Stimulated activated CD8-positive, alpha-beta memory T cell treated with anti-CD3 and anti-CD28 coated beads, Interleukin-12 subunit alpha, Interleukin-12 subunit beta, amount 100 ng/mL, for 1 hour (primary cell): ENCODE measurements at places on chromosomes 13 and 19.

- DNase-seq: peak; percentile 37
These were observed at the start of gene PRKCG for GRCh38 chr19:53881482-53882390. TSS of gene PRKCG (plus strand) at chr19:53882197. CDS start at chr19:53882495, 298 bp downstream.

GRCh38 chr19:30076101-30076551, 134.1 kb downstream of the URI1 start:
- DNase-seq: no peak

- no peak for DNase-seq
These were observed 27.1 kb upstream of the CCNE1 start for GRCh38 chr19:29784598-29785223.

DNA sequence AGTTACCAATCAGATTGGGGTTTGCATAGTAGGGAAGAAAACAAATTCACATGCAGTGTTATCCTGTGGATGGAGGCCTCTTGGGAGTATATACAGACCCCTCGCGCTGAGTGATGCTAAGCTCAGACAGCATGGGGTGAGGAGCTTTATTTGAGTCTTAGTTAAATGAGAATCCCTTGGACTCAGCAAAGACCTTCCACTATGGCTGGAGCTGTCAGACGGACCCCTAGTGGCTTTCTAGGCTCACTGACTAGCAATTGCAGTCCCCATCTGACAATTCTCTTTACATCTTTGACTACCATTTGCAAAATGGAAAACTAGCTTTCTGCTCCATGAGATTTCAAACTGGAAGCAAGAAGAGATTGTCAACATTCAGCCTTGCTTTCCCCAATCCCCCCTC, 90.4 kb downstream of the STOML3 start:
- DNase-seq: no peak

- no peak for DNase-seq
These were observed 4.8 kb downstream of the LIG4 start for GRCh38 chr13:108210551-108210950.

GRCh38 chr13:48491423-48492095, 41.3 kb downstream of the RCBTB2 start:
- no peak for DNase-seq

GRCh38 chr13:22285867-22286266, 615.0 kb downstream of the FGF9 start:
- no peak for DNase-seq

GRCh38 chr13:42680748-42681147, 100.6 kb upstream of the FAM216B start:
- DNase-seq: no peak

DNA sequence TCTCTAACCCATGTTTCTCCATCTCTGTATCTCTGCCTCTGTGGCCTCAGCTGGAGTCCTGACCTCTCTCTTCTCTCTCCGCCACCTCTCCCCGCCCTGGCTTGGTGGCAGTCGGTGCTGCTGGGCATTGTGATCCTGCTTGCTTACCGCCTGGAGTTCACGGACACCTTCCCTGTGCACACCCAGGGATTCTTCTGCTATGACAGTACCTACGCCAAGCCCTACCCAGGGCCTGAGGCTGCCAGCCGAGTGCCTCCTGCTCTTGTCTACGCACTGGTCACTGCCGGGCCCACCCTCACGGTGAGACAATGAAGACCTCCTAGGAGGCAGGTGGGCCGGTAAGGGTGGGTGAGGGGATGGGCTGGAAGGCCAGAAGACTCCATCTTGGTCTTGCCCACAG, 4.2 kb downstream of the PLPPR2 start:
- DNase-seq: no peak

DNA sequence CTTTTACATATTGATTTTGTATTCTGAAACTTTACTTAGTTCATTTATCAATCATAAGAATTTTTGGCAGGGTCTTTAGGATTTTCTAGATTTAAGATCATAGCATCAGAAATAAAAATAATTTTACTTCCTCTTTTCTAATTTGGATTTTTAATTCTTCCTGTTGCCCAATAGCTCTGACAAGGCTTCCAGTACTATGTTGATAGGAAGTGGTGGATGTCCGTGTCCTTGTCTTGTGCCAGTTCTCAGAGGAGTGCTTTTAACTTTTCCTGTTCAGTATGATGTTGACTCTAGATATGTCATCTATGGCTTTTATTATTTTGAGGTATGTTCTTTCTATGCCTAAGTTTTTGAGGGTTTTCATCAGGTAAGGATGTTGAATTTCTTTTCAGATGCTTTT, 7.7 kb upstream of the KIR2DL4 start:
- no peak for DNase-seq

DNA sequence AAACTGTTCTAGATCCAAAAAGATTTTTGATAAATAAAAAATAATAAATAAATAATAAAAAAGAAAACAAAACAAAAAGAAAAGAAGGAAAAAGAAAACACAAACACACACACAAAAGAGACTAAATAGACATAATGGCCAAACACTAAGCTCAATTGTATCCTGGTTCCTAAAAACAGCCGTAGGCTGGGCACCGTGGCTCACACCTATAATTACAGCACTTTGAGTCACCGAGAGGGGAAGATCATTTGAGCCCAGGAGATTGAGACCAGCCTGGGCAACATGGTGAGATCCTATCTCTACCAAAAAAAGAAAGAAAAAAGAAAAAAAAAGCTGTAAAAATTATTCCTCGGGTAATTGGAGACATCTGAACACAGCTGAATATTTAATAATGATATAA, 8.9 kb downstream of the ETHE1 start:
- no peak for DNase-seq

DNA sequence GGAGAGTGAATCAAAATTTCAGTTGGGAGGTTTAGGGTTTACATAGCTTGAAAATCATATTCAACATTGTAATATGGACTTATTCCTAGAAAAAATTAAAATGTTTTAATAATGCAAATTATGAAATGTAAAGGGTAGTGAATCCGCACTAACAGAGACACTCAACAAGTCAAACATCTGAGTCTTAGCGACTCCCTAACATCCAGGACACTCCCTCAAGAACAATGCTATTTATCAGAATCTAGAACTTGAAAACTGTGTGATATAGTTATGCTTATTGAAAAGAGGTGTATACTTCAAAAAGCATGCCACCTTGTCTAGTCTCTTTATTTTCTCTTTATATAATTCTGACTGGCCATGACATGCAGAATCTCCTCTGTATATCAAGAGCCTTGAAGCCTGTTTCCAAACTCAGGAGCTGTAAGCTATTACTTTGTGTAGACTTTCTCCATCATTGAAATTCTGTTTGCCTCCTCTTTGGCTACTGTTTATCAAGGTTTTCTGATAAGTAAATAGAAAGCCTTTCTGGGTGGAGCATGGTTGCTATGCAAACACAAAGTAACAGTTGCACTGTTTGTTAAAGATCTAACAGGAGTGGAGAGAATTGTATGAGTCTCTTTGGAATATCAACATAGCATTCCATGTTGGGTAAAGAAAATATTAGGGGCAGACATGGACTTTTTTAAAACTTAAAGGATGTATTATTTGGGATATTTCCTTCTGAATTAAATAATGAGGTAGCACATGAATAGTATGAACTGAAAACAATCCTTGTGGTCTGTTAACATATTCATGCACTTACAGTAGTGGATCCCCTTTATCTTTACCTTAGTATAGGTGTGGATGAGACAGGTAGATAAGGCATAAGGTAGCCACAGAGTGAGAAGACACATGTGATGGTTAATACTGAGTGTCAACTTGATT, 56.4 kb upstream of the MBNL2 start:
- no peak for DNase-seq

- no peak for DNase-seq
These were observed 147.1 kb downstream of the DNAJC15 start for GRCh38 chr13:43170506-43170905.

- DNase-seq: no peak
These were observed 17.6 kb downstream of the TJP3 start for GRCh38 chr19:3725640-3726310.

GRCh38 chr19:35773020-35773806, 2.2 kb upstream of the ARHGAP33 start:
- no peak for DNase-seq

DNA sequence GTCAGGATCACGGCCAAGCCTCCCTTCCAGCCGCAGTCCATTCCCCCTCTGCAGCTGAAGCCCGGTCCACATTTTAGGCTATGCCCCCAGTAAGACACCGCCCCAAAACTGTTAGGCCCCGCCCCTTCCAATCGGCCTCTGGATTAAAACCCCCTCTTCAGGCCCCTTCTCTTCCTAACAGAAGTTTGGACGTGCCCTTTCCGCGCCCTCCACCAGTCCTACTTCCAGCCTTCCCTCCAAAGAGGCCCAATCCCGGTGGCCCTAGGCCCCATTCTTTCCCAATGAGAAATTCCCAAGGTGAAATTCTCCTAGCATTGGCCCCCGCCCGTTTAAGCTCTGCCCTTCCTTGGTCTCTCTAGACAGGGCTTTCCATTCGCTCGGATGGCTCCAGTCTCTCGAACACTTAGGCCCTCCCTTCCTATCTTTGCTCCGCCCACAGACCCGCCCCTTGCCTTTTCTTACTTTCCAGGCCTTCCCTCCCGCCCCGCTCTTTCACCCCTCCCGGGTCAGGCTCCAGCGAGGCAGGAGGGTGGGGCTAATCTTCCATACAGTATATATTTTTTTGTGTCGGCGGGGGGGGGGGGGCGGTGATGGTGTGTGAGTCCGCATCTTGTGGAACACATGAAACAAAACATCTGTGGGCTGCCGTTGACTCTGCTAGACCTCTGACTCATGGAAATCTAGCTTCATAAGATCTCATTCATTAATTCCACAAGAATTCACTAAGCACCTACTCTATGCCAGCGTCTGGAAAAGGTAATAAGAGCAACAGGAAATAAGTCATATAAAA, 13.6 kb downstream of the LTBP4 start:
- peak; percentile 83 for DNase-seq
